ENCODE measurements at places on chromosomes 4 and X.

GRCh38 chr4:31538877-31539276 lies 818.7 kb downstream of the PCDH7 start:
- DNase-seq, result no peak

GRCh38 chr4:1395941-1396805 lies 10.1 kb downstream of the NKX1-1 start:
- no peak for DNase-seq

GRCh38 chrX:72095370-72095769 lies 36.3 kb downstream of the RTL5 start:
- no peak for DNase-seq

DNA sequence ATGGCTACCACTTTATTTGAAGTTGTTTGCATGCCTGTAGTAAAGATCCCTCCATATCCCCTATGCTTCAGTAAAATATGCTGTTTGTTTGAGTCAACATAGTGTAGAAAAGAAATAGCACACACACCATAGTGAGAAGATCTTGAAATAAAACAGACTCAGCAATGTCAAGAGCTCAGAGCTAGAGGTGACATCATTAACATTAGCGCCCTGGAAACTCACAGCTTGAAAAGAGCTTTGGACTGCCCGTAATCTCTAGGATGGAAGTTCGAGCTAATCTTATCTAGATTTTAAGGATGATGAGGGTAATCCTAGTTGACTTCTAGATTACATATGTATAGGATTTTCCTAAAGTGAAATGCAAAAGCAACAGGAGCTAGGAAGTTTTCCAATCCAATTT lies 275.6 kb downstream of the SMARCA1 start:
- no peak for DNase-seq

DNA sequence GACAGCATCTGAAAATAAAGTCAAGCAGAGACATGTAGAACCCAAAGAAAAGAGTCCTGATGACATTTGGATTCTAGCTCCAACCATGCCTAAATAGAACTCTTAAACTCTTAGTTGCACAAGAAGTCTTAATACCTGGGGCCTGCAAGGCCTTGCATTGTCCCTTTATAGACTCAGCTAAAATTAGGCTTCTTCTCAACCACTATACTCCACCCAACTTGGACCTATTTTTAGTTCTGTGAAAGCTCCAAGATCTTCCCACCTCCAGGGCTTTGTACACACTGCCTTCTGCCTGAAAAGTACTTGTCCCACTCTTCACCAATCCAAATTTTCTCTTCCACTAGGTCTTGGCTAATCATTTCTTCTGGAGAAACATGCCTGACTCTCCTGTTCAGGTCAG lies 36.5 kb downstream of the PLK4 start:
- DNase-seq, result no peak

DNA sequence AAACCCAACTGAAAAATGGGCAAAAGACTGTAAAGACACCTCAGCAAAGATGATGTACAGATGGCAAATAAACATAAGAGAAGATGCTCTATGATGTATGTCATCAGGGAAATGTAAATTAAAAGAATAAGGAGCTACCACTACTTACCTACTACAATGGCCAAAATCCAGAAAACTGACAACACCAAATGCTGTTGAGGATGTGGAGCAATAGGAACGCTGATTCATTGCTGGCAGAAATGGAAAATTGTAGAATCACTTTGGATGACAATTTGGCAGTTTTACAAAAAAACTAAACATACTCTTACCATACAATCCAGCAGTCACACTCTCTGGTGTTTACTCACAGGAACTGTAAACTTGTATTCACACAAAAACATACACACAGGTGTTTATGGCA lies 222.3 kb upstream of the LDB2 start:
- DNase-seq, result no peak

- DNase-seq, result no peak
Observed at GRCh38 chr4:24330172-24330571, 254.2 kb downstream of the DHX15 start.

DNA sequence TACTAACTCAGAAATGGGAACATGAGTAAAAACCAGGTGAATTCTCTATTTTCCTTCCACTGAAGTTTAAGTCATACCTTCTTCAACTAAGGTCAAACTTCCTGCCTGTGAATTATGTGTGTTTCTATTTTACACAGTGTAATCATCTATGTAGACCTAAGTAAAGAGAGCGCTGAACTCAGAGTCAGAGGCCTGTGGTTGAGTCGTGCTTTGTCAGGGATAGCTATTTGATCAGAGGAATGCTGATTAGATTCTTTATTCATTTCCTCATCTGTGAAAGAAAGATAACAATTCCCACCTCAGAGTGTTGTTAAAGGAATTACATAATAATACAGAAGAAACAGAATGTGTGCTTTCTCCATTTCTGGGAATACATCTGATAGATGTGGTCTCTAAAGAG lies 654.1 kb downstream of the STIM2 start:
- DNase-seq, result no peak

- DNase-seq, result no peak
Observed at GRCh38 chrX:154599531-154599930, 14.6 kb downstream of the CTAG1A start.

DNA sequence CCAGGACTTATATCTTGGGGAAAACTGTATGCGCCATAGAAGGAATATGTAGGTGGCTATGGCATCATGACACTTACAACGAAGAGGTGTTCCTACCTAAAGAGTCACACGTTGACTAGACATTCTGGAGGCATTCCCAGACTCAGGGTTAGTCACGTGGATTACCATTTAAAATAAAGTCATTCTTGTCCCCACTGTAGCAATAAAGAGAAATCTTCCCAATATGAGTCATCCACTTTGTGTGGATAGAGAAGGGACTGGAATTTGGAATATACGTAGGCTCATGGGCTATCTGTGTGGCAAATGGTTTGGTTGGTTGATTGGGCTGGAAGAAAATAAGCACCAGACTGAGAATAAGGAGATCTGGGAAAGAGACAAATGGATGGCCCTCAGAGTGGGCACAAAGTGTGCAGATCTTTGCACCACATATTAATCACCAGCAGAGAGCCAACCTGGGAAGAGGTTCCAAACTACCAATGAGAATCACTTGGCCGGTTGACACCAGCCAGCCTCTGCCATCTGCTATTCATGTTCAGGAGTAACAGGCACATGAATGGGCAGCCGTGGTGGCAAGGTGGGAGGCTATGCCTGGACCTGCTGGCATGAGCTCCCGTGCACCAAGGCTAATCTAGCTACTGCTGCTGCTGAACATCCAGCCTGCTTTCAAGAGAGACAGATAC lies 41.0 kb downstream of the MTNR1A start:
- DNase-seq, result no peak

Measured in activated gamma-delta T cell treated with anti-CD3 and anti-CD28 coated beads, Interleukin-2, amount 50 U/mL, for 16 hours (primary cell).